ENCODE measurements at places on chromosomes 3 and 15. TPM values are rescaled to one million over a fixed set of nuclear protein-coding genes. Genes with fewer than 3 reads are reported as not detected.

Gene ATP13A5
- total RNA-seq, result not detected

Gene SEMA3G
- 0.15 TPM for total RNA-seq

Gene VPS18
- 16.2 TPM for total RNA-seq

Gene BTLA
- total RNA-seq, result 43.1 TPM

Gene CORO2B
- not detected for total RNA-seq

Gene ZNF280D
- 22.9 TPM for total RNA-seq

Gene KCNMB3
- 0.60 TPM for total RNA-seq

Gene ZIC4
- not detected for total RNA-seq

Gene PEX11A
- 1.7 TPM for total RNA-seq

- no peak overlapping the region for H3K4me3 ChIP-seq
- no peaks in the 10 kb centered on the region for H3K36me3 ChIP-seq
- no peaks in the 10 kb centered on the region for H3K4me1 ChIP-seq
- H3K27me3 ChIP-seq, result no peaks in the 10 kb centered on the region
- no peak overlapping the region for H3K27ac ChIP-seq
These were observed 143.7 kb downstream of the NR1D2 start for GRCh38 chr3:24088782-24089181.

- H3K27ac ChIP-seq, result peak overlapping the region; percentile 6
- H3K36me3 ChIP-seq, result peaks cover 3% of the 10 kb centered on the region
- peaks cover 18% of the 10 kb centered on the region for H3K4me1 ChIP-seq
- DNase-seq, result no peak
- no peaks in the 10 kb centered on the region for H3K27me3 ChIP-seq
These were observed 5.5 kb downstream of the CHAC1 start for GRCh38 chr15:40958723-40959122.

GRCh38 chr15:59322056-59322759 lies 50.5 kb downstream of the MYO1E start:
- no peak for DNase-seq
- peaks cover 9% of the 10 kb centered on the region for H3K27me3 ChIP-seq
- no peak overlapping the region for H3K4me3 ChIP-seq
- H3K27ac ChIP-seq, result peak overlapping the region; percentile 52
- no peaks in the 10 kb centered on the region for H3K36me3 ChIP-seq

- no peak for DNase-seq
- H3K27me3 ChIP-seq, result peaks cover 3% of the 10 kb centered on the region
- no peaks in the 10 kb centered on the region for H3K36me3 ChIP-seq
These were observed 22.0 kb upstream of the CHCHD6 start for GRCh38 chr3:126682009-126682408.

- peak; percentile 71 for DNase-seq
- H3K4me3 ChIP-seq, result peak overlapping the region; percentile 38
- peaks cover 12% of the 10 kb centered on the region for H3K4me1 ChIP-seq
These were observed 1.1 kb upstream of the EPHA6 start for GRCh38 chr3:96813134-96813819.

DNA sequence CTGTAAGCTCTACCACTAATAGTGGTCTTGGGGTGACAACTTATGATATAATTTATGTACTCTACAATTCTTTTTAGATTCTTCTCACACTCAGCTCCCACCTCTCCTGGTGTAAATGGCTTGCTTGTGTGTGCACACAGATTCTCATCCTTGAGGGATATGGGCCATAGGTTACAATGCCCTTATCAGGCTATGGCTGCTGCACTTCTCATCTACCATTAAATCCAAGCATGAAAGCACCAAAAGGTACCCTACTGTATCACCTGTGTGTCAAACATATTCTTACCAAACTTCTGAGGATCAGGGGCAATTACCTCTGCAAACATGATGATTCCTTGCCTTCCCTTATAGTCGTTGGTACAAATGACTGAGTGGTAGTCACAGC lies 891.9 kb downstream of the SQOR start:
- H3K27me3 ChIP-seq, result no peaks in the 10 kb centered on the region
- no peaks in the 10 kb centered on the region for H3K36me3 ChIP-seq
- H3K4me1 ChIP-seq, result no peaks in the 10 kb centered on the region
- H3K27ac ChIP-seq, result no peak overlapping the region
- no peak for DNase-seq

DNA sequence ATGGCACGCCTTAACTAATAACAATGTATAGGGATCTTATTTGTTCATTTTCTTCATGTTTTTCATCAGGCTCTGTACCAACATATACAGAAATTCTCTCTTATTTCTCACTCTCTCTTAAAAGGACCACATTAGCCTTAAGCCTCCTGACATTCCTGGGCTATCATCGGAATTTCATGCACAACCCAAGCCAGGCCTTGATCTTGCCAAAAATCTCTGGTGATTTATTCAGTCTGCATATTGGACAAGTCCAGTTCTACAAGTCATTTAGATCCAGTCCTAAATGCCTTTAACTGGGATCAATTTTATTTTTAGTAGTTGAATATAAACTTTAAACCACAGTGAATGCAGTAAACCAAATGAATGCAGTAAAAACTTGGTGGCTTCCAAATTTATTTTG lies 385.4 kb downstream of the MECOM start:
- no peak overlapping the region for H3K4me3 ChIP-seq
- no peak for DNase-seq
- no peak overlapping the region for H3K27ac ChIP-seq

DNA sequence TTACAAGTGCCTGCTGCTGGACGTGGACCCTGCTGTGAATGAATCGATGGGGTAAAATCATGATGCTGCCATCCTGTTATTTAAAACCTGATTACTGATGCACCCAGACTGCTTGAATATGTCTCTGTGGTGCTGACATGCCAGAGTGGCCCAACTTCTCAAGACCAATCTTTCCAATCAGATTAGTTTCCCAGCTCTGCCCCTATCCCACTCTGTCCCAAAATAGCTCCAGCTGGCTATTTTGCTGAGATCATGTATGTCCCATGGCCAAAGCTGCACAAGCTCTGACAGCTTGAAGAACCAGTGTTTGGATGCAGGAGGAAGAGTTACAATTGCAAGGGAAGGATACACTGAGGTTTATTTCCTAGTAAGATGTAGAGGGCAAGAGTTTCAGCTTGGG lies 153.6 kb downstream of the TMEM108 start:
- H3K27ac ChIP-seq, result no peak overlapping the region
- no peaks in the 10 kb centered on the region for H3K36me3 ChIP-seq
- H3K27me3 ChIP-seq, result peaks cover 6% of the 10 kb centered on the region
- H3K4me1 ChIP-seq, result no peaks in the 10 kb centered on the region
- no peak overlapping the region for H3K4me3 ChIP-seq
- DNase-seq, result no peak

- no peak overlapping the region for H3K27ac ChIP-seq
- no peak for DNase-seq
- peaks cover 11% of the 10 kb centered on the region for H3K36me3 ChIP-seq
- H3K4me3 ChIP-seq, result no peak overlapping the region
These were observed 13.4 kb downstream of the LRIG1 start for GRCh38 chr3:66487465-66487864.

- H3K27ac ChIP-seq, result no peak overlapping the region
- H3K4me1 ChIP-seq, result no peaks in the 10 kb centered on the region
- H3K27me3 ChIP-seq, result no peaks in the 10 kb centered on the region
These were observed 217.8 kb downstream of the CHST2 start for GRCh38 chr3:143337387-143337786.

- H3K36me3 ChIP-seq, result no peaks in the 10 kb centered on the region
- H3K4me1 ChIP-seq, result no peaks in the 10 kb centered on the region
- H3K27ac ChIP-seq, result no peak overlapping the region
- DNase-seq, result no peak
- H3K27me3 ChIP-seq, result no peaks in the 10 kb centered on the region
These were observed 56.1 kb upstream of the WNT5A start for GRCh38 chr3:55543181-55543614.

- peak overlapping the region; percentile 91 for H3K27ac ChIP-seq
- H3K4me3 ChIP-seq, result peak overlapping the region; percentile 64
- no peaks in the 10 kb centered on the region for H3K27me3 ChIP-seq
- no peaks in the 10 kb centered on the region for H3K36me3 ChIP-seq
- DNase-seq, result peak; percentile 77
- peaks cover 20% of the 10 kb centered on the region for H3K4me1 ChIP-seq
These were observed 25.5 kb upstream of the SNRPA1 start for GRCh38 chr15:101320501-101321052.

GRCh38 chr3:150236316-150237082 lies 171.6 kb upstream of the TSC22D2 start:
- DNase-seq, result no peak
- no peaks in the 10 kb centered on the region for H3K36me3 ChIP-seq
- no peaks in the 10 kb centered on the region for H3K4me1 ChIP-seq
- peaks cover 2% of the 10 kb centered on the region for H3K27me3 ChIP-seq
- no peak overlapping the region for H3K4me3 ChIP-seq
- H3K27ac ChIP-seq, result no peak overlapping the region

GRCh38 chr3:197465996-197466549 lies 89.7 kb downstream of the BDH1 start:
- H3K4me1 ChIP-seq, result peaks cover 4% of the 10 kb centered on the region
- no peaks in the 10 kb centered on the region for H3K36me3 ChIP-seq
- H3K27me3 ChIP-seq, result peaks cover 50% of the 10 kb centered on the region
- H3K27ac ChIP-seq, result no peak overlapping the region

DNA sequence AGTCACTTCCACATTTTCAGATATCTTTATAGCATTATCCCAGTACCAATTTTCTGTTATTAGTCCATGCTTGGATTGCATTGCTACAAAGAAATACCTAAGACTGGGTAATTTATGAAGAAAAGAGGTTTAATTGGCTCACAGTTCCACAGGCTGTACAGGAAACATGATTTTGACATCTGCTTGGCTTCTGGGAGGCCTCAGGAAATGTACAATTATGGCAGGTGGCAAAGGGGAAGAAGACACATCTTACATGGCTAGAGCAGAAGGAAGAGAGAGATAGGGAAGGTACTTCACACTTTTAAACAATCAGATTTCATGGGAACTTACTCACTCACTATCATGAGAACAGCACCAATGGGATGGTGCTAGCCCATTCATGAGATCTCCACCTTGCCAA lies 172.3 kb upstream of the GPR149 start:
- DNase-seq, result no peak
- no peaks in the 10 kb centered on the region for H3K27me3 ChIP-seq
- H3K36me3 ChIP-seq, result no peaks in the 10 kb centered on the region
- no peaks in the 10 kb centered on the region for H3K4me1 ChIP-seq

DNA sequence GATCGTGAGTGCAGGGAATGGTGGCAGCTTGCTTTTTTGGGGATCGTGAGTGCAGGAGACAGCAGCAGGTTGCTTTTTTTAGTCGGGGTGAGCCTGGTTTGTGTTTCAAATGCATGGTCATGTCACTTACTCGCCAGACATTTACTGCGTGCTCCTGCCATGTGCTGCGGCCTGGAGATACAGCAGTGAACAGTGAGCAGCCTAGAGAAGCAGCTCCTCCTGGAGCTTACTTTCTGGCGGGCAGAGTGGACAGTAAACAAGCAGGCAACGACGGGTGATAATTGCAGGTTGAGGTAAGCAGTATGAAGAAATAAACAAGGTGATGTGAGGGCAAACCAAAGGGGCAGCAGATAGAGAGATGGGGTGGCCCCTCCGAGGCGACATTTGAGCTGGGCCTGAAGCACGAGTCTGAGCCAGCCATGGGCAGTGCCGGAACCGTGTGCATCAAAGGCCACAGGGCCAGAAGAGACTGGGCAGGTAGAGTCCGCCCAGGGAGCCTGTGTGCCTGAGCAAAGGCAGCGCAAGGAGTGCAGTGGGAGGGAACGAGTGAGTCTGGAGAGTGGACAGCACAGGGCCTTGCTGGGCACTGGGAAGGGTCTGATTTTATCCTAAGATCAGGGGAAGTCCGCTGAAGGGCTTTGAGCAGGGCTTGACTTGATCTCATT lies 57.3 kb upstream of the RASA2 start:
- no peaks in the 10 kb centered on the region for H3K27me3 ChIP-seq
- H3K36me3 ChIP-seq, result peaks cover 5% of the 10 kb centered on the region
- H3K4me3 ChIP-seq, result no peak overlapping the region
- H3K4me1 ChIP-seq, result peaks cover 3% of the 10 kb centered on the region
- no peak overlapping the region for H3K27ac ChIP-seq

DNA sequence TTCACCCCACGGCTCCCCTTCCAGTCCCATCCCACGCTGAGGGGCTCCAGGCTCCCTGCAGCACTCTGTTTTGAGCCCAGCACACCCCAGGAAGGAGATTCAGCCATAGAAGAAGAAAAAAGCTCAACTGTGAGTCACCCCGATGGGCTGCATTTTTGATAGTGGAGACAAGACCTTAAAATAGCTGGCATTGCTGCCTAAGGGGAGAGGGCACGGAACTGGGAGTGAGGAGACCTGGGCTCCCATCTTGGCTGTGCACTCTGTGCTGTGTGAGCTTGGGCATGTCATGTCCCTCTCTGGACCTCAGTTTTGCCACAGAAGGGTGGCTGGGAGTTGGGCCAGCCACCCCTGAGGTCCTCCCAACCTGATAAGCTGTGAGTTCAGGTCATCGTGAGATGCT lies 57.2 kb upstream of the SMAD6 start:
- no peaks in the 10 kb centered on the region for H3K36me3 ChIP-seq
- DNase-seq, result no peak
- no peak overlapping the region for H3K4me3 ChIP-seq
- H3K27ac ChIP-seq, result no peak overlapping the region
- no peaks in the 10 kb centered on the region for H3K4me1 ChIP-seq

GRCh38 chr15:59685737-59686297 lies 3.3 kb downstream of the BNIP2 start:
- peaks cover 40% of the 10 kb centered on the region for H3K36me3 ChIP-seq
- H3K4me1 ChIP-seq, result peaks cover 48% of the 10 kb centered on the region
- H3K4me3 ChIP-seq, result peak overlapping the region; percentile 55
- no peak for DNase-seq

DNA sequence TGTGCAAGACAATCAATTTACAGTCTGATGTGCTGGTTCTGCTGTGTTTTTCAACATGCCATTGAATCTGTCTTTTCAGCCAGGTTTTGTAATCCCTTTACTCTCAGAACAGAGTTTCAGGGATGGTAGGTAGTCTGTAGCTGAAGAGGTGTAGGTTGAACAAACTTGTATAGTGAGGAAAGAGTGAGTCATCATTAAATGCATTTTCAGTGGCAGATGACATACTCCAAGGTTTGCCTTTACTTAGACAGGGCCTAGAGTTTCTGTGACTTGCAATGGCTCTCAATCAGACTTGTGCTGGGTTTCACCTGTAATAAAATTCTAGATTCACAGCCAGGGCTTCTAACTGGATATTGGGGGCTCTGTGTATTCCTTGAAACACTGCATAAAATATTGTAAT lies 94.6 kb downstream of the CYP19A1 start:
- no peak overlapping the region for H3K27ac ChIP-seq
- no peaks in the 10 kb centered on the region for H3K36me3 ChIP-seq

DNA sequence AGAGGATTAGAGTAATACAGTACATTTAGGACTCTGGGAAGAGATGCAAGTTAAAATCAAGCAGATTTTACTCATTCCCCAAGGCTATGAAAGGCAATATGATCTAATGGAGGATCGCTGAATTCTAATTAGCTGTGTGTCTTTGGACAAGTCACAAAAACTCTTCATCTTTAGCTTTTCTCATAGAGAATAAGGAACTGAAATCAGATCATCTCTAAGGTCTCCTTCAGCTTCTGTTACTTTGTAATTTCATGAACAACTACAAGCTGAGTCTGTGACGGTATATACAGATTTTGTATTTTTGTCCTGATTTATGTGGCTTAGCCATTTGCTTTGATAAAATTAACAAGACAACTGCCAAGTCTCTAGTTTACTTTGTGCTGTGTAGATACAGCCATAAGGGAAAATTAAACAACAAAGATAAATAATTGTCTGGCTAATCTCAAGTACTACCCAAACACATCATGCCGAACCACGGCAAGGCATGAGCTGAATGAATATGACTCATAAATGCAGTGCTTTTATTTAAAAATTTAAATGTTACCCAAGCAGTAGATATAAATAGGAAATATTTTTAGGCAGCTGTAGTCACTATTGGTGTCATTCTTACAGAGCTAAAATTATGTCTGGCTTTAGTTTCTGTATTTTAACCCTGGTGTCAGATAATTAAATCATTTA lies 81.5 kb downstream of the GAP43 start:
- no peaks in the 10 kb centered on the region for H3K36me3 ChIP-seq
- no peak overlapping the region for H3K27ac ChIP-seq
- H3K4me3 ChIP-seq, result no peak overlapping the region
- no peaks in the 10 kb centered on the region for H3K4me1 ChIP-seq

Measured in activated CD4-positive, alpha-beta T cell treated with anti-CD3 and anti-CD28 coated beads, Interleukin-2, amount 10 ng/mL, durations not matched to agents 7 days and 5 days (primary cell).